Neural progenitor cell (in vitro differentiated cells): ENCODE measurements at places on chromosomes 5 and 9.

DNA sequence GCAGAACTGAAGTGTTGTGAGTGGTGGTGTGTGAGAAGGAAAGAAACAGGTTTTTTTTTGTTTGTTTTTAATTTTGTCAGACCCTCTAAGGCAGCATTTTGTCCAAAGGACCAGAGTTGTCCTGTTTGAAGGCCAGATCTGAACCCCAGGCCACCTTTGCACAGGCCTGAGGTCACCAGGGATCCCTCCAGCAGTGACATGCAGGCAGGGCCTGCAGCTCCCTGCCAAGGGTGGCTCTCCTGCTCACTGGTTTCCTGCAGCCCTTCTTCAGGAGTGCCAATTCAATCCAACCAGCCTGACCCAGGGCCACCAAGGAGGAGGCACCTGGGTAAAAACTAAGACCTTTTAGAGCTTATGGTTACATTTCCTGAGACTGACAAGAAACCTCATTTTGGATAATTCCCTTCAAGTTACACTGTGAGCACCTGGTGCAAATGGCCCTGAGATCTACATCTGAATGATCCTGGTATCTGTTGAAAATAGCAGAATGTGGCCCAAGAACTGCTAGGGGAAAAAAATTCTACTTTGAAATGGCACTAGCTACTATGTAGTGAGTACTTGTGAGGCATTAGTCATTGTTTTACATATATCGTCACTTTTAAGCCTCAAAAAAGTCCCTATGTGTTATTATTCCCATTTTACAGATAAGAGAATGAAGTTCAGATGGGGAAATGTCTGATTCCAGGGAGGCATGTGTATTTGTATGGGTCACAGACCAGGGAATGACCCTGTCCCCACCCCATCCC is 33.5 kb upstream of the SMU1 start:
- no peak overlapping the region for H3K4me3 ChIP-seq
- peaks cover 5% of the 10 kb centered on the region for H3K4me1 ChIP-seq
- no peak overlapping the region for H3K27ac ChIP-seq

DNA sequence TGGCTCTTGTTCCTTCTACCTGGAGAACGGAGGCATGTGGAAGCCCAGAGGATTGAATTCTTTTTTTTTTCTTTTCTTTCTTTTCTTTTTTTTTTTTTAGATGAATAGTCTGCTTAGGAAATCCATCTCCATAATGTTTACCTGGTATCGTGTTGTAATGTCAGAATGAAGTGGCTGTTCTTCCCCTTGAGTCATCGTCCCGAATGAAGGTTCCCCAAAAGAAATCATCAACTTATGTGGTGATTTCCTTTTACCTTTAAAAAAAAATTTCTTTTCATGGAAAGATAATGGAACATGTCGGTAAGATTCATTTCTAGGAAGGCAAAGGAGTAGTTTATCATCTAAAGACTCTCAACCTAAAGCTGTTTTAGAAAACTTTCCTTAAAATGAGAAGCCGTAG is 59.7 kb downstream of the DOCK8 start:
- no peaks in the 10 kb centered on the region for H3K36me3 ChIP-seq
- no peaks in the 10 kb centered on the region for H3K27me3 ChIP-seq
- no peak overlapping the region for H3K27ac ChIP-seq
- DNase-seq, result no peak
- H3K4me1 ChIP-seq, result no peaks in the 10 kb centered on the region
- H3K4me3 ChIP-seq, result no peak overlapping the region

DNA sequence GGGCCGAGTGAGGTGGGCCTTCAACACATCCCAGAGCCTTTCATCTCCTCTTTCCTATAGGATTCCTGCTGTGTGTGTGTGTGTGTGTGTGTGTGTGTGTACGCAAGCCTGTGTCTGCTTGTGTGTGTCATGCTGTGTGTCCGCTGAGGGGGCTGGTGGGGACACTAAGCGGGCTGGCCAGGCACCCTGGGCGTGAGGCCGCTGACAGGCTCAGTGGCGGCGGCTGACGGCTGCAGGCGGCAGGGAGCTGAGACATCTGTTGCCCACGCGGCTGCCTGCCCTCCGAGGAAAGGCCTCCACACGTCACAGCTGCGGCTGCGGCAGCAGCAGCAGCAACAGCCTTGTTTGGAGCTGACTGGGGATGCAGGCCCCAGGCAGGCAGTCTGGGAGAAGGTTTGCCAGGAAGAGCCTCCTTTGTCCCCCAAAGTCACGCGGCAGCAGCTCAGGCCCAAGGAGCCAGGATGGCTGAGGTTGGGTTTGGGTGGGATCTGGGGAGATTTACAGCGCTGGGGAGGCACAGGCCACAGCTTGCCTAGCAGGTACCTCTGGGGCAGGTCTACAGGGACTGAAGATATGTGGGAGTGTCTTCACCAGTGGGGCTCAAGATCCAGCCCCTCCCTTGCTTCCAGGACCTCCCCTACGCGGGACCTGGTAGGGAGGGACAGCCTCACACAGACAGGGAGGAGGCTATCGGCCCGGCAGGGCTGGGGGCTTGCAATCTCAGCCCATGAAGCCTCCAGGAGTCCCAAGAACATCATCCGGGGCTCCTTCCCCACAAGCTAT is 1.8 kb downstream of the PDLIM4 start:
- no peak overlapping the region for H3K4me3 ChIP-seq
- no peak overlapping the region for H3K27ac ChIP-seq
- peak; percentile 54 for DNase-seq
- H3K36me3 ChIP-seq, result no peaks in the 10 kb centered on the region
- H3K27me3 ChIP-seq, result peaks cover 19% of the 10 kb centered on the region

DNA sequence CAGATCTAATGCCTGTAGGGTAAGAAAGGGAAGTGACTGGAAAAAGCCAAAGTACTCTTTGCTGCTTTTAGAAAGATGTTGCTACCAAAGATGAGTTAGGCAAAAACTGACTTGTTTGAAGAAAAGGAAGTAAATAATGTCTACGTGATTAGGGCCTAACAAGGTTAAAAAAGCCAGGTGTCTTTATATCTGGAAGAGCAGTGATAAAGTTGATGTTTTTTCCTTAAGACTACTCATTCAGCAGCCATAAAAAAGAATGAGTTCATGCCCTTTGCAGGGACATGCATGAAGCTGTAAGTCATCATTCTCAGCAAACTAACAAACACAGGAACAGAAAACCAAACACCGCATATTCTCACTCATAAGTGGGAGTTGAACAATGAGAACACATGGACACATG is 13.5 kb upstream of the AMACR start:
- H3K27ac ChIP-seq, result no peak overlapping the region
- DNase-seq, result no peak
- H3K27me3 ChIP-seq, result no peaks in the 10 kb centered on the region
- H3K4me3 ChIP-seq, result no peak overlapping the region
- no peaks in the 10 kb centered on the region for H3K36me3 ChIP-seq

GRCh38 chr5:8523501-8523900 is 654.6 kb downstream of the MTRR start:
- H3K36me3 ChIP-seq, result no peaks in the 10 kb centered on the region
- DNase-seq, result no peak
- H3K27me3 ChIP-seq, result no peaks in the 10 kb centered on the region
- peaks cover 21% of the 10 kb centered on the region for H3K4me1 ChIP-seq
- no peak overlapping the region for H3K27ac ChIP-seq

DNA sequence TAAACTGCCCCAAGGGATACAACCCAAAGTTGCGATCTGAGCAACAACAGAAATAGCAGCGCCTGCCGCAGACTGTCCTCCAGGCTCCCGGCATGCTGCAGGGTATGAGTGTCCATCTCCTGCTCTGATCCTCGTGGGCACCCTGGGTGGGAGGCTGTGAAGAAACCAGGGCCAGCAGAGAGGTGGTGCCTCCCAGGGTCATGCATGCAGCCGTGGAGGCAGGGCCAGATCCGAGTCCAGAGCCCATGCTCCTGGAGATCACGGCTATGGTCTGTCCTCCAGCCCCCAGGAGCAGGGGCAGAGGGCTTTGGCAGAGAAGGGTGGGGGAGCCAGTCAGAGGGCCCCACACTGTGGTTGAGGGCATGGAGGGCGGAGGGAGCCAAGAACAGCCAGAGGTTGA is 29.0 kb downstream of the HRH2 start:
- H3K27ac ChIP-seq, result no peak overlapping the region
- H3K4me1 ChIP-seq, result peaks cover 6% of the 10 kb centered on the region
- H3K4me3 ChIP-seq, result no peak overlapping the region

DNA sequence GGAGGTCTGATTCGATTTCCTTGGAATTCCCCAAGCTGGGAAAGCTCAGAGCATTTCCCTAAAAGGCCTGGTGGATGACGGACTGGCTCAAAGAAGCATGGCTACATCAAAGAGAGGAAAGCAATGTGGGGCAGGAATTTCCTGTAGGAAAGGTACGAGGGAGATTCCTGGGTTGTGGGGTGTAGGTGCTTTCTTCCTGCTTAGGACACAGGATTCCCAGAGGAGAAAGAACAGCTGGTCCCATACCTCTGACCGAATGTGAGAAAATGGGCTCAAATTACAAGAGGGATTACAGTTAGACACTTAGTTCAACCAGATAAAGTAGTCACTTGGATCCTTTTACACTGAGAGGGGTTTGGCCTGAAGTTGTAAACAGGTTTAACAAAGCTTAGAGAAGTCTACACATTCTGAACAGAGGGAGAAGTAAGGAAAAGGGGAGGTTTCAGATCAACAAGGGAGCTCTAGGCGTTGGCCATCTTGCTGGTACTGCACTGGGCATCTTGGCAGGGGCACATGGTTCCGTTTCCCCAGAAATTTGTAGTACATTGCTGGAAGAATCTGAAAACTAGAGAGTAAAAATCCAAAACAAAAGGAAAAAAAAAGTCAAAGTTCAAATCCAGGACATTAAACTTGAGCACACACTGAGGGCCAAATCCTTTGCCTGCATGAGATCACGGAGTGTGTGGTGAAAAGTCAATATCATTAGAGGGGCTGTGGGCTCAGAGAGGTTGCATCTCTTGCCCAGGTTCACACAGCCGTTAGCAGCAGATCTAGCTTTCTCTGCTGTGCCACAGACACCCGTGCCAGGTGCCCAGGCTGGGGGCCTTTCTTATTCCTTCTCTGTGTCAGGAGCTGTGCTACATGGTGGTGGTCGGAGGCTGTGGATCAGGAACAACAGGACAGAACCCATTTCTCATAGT is 171.3 kb downstream of the RGS3 start:
- no peaks in the 10 kb centered on the region for H3K36me3 ChIP-seq
- H3K27me3 ChIP-seq, result no peaks in the 10 kb centered on the region
- H3K27ac ChIP-seq, result no peak overlapping the region

DNA sequence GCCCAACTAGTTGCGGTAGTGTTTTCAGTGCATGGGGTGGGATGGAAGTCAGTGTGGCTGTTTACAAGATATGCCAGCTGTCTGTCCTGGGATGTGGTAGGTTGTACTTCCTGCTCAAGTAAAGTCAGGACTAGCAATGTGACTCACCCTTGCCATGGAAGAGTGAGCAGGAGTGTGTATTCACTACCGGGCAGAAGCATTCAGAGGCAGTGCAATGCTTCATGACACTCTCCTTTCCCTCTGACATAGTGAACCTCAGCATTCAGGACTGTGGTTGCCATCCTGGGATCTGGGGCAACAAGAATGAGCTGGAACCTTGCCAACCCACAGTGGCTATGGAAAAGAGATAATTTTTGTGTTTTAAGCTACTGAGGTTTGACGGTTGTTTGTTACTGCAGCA is 68.9 kb downstream of the BOD1 start:
- H3K27me3 ChIP-seq, result no peaks in the 10 kb centered on the region
- no peak overlapping the region for H3K27ac ChIP-seq
- no peaks in the 10 kb centered on the region for H3K4me1 ChIP-seq
- no peak for DNase-seq
- H3K4me3 ChIP-seq, result no peak overlapping the region

GRCh38 chr5:141869040-141869439 is 9.2 kb downstream of the PCDH1 start:
- no peak overlapping the region for H3K27ac ChIP-seq
- no peaks in the 10 kb centered on the region for H3K27me3 ChIP-seq
- H3K4me3 ChIP-seq, result no peak overlapping the region
